CD4-positive, CD25-positive, alpha-beta regulatory T cell (primary cell): ENCODE measurements at places on chromosomes 5 and 9. TPM values are rescaled to one million over a fixed set of nuclear protein-coding genes. Genes with fewer than 3 reads are reported as not detected.

- no peak for DNase-seq
Observed at GRCh38 chr5:123262216-123262823, 160.9 kb downstream of the CEP120 start.

Gene IL7R
- 128 TPM for polyA plus RNA-seq

GRCh38 chr5:143842920-143843319 lies 31.0 kb downstream of the HMHB1 start:
- no peak for DNase-seq

DNA sequence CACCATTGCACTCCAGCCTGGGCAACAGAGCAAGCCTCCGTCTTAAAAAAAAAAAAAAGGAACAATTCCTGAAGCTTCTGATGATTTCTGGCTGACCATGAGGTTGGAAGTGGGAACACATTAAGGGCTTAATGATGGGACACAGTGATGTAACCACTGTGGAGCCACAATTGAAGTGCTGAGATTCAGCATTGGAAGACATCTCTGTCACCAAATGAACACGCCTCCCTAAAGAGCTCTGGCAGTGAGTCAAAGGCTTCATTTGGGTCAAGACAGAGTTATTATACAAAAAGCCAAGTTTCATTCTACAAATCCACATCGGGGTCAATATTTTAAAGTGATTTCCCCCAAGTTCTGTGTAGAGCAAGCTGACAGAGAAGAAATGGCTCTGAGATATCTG lies 4.5 kb upstream of the S1PR3 start:
- no peak for DNase-seq

Gene CCNB1
- polyA plus RNA-seq, result 8.4 TPM

GRCh38 chr5:96252596-96252995 lies 180.5 kb downstream of the PCSK1 start:
- DNase-seq, result no peak

DNA sequence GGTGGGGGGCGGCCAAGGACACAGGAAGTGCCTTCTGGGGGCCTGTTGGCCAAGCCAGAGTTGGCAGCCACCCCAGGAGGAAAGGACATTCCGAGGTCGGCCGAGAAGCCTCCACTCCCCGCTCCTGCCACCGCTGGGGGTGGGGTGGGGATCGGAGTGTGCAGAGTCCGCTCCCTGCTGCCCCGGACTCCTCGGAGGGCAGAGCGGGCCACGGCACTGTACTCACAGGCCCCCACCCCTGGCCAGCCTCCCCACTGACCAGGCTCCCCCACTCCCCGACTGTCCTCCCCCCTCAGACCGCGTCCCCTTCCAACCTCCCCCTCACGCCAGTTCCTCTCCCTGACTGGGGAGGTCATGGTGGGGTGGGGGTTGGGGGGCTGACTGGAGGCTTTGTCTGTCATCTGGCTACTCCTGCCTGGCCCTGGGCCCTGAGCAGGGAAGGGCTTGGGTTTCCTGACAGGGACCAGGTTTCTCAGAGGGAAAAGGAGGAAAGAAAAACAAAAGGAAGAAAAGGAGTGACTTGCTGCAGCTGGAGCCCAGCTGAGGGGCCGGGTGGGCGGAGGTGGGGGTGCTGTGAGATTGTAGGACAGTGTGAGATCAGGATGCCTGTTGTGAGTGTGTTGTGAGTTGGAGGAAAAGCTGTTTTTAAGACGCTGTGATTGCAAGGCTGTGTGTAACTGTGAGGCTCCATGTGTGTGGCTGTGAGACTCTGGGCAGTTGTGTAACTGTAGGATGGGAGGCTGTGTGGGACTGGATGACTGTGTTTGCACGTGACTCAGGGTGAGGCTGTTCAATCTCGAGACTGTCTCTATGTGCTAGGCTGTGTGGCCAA lies 29.7 kb downstream of the CNTFR start:
- no peak for DNase-seq

Gene BHMT2
- polyA plus RNA-seq, result not detected

GRCh38 chr5:126969548-126969947 lies 60.8 kb downstream of the MARCHF3 start:
- no peak for DNase-seq

Gene PTAR1
- polyA plus RNA-seq, result 17.6 TPM

Gene SLC1A1
- 3.3 TPM for polyA plus RNA-seq

DNA sequence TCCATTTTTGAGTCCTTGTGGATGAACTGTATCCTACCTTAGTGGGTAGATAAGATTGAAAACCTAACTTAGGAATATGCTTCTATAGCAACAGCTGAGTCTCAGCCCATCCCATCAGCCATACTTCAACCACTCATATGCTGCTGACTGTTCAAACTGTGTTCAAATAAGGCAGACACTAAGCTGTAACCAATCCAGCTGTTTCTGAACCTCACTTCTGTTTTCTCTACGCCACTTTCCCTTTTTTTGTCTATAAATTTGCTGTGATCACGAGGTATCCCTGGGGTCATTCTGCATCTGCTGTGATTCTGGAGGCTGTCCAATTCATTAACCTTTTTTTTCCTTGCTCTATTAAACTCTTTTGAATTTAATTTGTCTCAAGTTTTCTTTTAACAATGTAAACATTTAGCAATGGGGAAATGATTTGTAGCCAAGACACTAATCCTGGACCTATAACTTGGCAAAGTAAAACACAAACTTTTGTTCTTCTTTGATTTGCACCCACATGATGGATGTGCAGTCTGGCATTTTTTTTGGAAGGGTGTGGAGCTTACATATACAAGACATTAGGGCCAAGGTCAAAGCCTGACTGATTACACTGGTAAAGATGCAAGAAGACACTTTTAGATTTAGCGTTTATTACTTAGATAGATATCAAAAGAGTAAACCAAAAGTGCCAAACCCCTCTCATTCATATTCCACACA lies 14.9 kb upstream of the SCGB3A2 start:
- no peak for DNase-seq

DNA sequence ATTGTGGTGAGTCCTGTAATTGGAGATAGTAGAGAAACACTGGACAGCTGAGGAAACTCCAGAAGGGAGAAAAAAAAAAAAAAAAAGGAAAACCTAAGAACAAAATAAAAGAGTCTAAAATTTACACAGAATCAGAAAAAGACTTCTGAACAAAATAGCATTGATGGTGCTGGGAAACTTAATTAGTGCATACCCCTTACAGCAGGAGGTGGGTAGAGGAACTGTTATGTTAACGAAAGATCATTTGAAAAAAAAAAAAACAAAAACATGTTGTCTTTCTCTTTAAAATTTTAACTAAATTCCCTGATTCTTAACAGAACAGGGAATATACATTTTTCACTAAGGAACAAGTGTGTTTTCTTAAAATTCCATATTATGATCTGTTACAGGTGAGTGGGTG lies 11.6 kb upstream of the MTX3 start:
- no peak for DNase-seq

Gene CERCAM
- not detected for polyA plus RNA-seq

GRCh38 chr5:83927140-83927733 lies 206.6 kb upstream of the HAPLN1 start:
- peak; percentile 9 for DNase-seq

Gene NFIB
- polyA plus RNA-seq, result not detected

- no peak for DNase-seq
Observed at GRCh38 chr5:124963236-124963919, 216.9 kb upstream of the ZNF608 start.

DNA sequence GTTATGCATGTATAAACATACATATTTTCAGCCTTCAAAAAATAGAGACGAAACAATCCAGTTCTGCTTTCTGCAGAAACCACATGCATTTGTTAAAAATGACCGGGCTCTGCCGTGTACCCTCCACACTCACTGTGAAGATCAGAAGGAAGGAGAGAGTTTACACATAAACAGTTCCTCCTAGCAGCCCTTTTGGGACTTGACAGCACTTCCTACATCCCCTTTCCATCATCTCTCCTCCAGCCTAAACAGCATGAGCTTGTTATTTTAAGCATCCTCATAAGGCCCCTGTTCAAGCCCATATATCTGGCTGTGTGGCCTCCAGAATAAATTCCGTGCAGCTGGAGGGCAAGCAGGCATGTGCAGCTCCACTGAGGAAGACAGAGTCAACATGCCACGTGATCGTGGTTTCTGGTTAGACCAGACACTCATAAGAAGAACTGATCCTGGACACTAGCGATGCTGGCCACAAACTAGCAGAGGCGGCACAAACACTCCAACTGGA lies 42.2 kb downstream of the NIPAL4 start:
- DNase-seq, result no peak

DNA sequence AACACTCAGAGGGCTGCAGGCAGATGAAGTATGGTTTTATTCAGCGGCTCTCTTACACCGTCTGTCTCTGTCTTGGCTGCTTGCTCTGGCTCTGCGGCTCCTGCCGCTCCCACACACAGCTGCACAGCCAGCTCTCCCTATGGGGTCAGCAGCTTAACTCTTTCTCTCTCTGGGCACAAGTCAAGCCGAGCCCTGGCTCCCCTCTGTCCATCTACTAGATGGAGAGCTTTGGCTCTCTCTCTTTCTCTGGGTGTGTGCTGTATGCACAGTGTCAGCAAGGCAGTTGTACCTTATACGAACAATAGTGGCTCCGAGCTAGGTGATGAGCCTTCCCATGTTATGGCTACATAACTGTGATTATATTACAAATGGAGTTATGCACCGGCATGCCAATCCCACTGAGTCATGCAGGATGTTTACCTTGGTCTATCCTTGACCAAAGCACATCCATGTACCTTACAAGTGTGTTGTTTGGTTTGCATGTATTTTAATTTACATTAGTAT lies 19.3 kb upstream of the PPP2CA start:
- no peak for DNase-seq

Gene RASGRF2
- polyA plus RNA-seq, result 3.9 TPM

Gene PLPP7
- polyA plus RNA-seq, result not detected

DNA sequence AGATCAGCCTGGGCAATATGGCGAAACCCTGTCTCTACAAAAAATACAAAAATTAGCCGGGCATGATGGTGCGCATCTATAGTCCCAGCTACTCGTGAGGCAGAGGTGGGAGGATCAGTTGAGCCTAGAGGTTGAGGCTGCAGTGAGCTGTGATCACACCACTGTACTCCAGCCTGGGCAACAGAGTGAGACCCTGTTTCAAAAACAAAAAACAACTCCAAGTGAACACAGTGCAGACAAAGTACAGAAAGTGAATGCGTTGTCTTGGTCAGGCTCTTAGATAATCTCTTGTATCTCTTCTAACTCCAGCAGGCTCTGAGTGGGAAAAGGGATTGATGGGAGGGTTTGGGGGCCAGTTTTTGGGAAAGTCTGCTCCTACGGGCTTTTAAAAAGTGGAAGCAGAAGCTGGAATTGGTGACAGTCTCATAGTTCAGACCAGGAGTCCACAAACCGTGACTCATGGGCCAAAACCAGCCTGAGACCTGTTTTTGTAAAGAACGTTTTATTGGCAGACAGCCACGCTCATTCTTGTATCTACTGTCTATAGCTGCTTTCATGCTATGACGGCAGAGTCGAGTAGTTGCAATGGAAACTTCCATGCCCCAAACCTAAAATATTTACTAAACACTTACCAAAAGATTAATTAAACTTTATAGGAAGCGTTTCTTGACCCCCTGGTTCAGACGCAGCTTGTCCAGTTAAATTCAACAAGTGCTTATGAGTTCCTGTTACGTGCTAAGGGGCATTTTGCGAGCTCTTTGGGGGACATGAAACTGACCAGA lies 32.9 kb downstream of the NDST1 start:
- no peak for DNase-seq

Gene PALM2AKAP2
- not detected for polyA plus RNA-seq

- no peak for DNase-seq
Observed at GRCh38 chr5:152400846-152401245, 4.2 kb downstream of the NMUR2 start.

DNA sequence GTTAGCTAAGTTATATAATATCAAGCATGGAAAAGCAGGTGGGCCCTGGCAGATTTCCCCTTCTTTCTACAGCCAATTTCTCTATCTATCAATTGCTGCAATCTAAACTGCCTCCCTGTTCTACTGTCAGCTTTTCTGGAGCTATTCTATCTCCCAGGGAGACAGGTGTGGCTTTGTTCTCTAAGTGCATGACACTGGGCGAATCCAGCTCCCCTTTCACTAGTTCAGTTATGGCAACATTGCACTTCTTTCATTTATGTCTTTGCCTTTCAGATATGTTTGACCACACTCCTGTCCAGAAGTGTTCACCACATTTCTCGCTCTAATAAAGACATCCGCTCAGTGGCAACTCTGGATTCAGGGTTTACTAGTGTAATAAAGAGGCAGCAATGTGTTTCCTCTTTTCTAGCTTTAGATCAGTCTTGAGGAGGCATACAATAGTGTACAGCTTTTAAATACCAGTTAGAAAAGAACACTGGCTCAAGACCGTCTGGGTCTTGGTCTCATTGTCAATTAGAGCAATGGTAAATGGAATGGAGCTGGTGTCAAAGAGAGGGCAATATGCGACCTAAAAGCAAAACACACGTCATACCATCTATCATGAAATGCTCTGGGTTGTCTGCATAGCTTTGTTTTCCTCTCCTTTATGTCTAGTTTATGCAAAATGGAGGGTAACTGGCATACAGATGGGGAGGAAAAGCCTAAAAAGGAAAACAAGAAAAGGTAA lies 197.0 kb downstream of the SLF1 start:
- no peak for DNase-seq

Gene C8G
- 0.96 TPM for polyA plus RNA-seq

DNA sequence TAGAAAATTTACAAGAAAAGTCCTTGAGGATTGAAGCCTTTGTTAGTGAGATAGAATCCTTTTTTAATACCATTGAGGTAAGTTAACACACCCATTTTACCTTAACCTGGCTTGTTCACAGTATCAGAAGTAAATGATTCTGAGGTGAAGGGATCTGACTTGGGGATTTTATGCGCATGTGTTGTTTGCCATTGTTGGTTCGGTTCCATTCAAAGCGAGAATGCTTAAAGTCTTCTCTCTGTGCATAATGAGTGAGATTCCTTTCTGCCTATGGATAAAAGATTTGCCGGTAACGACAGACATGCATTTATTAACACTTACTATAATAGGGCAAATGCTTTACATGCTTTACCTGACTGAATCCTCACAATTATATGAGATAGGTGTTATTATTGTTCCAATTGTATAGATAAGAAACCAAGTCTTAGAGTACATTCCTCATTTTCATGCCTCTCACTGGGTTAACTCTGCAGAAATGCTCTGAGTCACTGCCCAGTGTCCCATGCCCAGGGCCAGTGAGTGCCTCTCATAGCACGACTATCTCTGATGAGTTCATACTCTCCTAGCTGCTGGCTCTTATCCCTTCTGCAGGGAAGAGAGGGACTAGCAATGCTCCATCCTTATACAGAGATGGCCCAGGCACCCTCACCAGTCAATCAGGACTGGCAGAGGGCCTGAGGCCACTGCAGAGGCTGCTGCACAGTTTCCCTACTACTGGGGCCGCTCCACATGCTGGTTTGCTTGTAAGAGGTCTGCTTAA lies 54.4 kb downstream of the CMYA5 start:
- DNase-seq, result no peak

DNA sequence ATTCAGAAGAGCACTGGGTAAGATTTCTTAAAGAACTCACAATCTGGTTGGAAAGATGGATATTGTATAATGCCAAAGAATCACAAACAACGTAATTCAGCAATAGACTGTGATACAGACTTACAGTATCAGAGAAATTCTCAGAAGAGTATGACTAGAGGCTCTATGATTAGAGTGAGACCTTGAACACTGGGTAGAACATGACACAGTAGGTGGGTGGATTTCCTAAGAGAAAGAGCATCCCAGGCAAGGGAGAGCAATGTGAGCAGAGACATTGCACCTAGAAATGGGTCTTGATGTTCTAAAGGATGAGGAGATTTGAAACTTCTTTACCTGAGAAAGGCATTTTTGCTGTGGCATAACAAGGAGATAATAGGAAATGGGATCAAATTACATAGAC lies 27.3 kb upstream of the CAST start:
- DNase-seq, result no peak

- no peak for DNase-seq
Observed at GRCh38 chr5:112253478-112254250, 165.4 kb downstream of the EPB41L4A start.

- DNase-seq, result no peak
Observed at GRCh38 chr9:126615245-126615790, 1.6 kb downstream of the LMX1B start.
